ENCODE measurements at places on chromosomes 6 and 20. TPM values are rescaled to one million over a fixed set of nuclear protein-coding genes. Genes with fewer than 3 reads are reported as not detected.

MEP1A gene
- not detected for total RNA-seq

TAF8 gene
- total RNA-seq, result 30.6 TPM

RAD21L1 gene
- total RNA-seq, result under 0.01 TPM

SLCO4A1 gene
- total RNA-seq, result 15.7 TPM

TTBK1 gene
- under 0.01 TPM for total RNA-seq

MAS1 gene
- total RNA-seq, result not detected

HAO1 gene
- not detected for total RNA-seq

WFDC2 gene
- total RNA-seq, result 12.9 TPM

KHDC1 gene
- total RNA-seq, result 5.5 TPM

SCUBE3 gene
- total RNA-seq, result 0.11 TPM

SLC22A7 gene
- total RNA-seq, result not detected

GABRR1 gene
- total RNA-seq, result not detected

SLC22A2 gene
- 0.11 TPM for total RNA-seq

TOX2 gene
- not detected for total RNA-seq

AVP gene
- not detected for total RNA-seq

HTR1E gene
- total RNA-seq, result under 0.01 TPM

TAF11 gene
- total RNA-seq, result 22.4 TPM

GPR63 gene
- total RNA-seq, result 2.1 TPM

GATA5 gene
- not detected for total RNA-seq

ULBP1 gene
- total RNA-seq, result 0.65 TPM

DAAM2 gene
- total RNA-seq, result 0.22 TPM
